ENCODE measurements at places on chromosomes 1 and 21.

DNA sequence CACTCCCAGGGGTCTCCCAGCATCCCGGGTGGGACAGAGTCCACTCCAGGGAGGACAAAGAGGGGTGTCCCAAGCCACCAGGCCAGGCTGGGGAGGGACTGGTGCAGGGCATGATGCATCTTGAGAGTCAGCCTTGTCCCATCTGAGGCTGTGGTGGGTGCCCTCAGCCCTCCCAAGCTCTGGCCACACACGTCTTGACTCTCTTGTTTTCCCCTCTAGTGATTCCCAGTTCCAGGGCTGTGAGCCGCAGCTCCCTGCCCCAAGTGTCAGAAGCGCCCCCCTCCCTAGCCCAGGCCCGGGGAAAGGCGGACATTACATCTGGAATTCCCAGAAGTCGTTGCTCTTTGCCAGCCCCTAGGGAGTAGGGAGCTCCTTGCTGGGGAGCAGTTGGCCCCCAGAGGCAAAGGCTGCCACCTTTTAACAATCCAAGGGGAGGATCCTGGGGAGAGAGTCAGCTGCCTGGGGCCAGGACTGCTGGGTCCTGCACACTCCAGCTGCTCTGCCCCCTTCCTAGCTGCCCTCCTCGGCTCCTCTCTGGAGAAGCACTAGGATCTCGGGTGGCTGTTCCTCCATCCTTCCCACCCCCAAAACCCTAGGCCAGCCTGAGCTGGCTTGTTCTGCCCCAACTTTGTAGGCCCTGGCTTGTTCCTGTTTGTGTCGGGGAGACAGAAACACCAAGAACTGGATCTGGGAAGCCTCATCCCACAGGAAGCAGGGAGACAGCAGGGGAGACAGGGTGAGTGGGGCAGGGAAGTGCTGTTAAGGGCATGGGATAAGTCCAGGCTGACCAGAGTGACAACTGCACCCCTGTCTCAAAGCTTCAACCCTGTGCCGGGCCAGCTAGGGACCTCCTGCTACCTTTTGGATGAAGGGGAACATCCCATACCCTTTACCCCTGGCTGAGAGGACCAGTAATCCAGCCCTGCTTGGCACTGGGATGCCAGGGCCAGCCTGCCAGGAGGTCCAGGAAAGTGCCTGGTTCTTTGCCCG lies 3.2 kb upstream of the PTPN7 start:
- peaks cover 7% of the 10 kb centered on the region for H3K4me1 ChIP-seq
- DNase-seq = no peak
- H3K27me3 ChIP-seq = no peaks in the 10 kb centered on the region
- no peak overlapping the region for H3K27ac ChIP-seq
- H3K4me3 ChIP-seq = no peak overlapping the region
- H3K36me3 ChIP-seq = no peaks in the 10 kb centered on the region

DNA sequence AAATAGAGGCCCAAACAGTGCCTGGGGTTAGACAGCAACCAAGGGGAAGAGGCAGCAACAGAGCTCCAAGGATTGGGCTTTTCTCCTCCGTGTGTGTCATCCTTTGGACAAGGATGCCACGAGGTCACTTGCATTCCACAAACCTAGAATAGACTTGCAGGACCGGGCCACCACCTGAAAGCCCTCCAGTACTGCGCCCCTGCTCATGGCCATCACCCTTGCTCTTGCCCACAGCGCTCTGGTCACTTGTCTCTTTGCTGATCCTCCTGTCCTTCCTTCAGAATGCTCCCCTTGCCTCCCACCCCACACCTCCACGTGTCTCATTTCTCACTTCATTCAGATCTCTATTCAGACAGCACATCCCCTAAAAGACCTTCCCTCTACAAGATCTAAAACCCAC lies 247.4 kb downstream of the MATN1 start:
- no peak overlapping the region for H3K4me3 ChIP-seq
- H3K36me3 ChIP-seq = no peaks in the 10 kb centered on the region
- no peaks in the 10 kb centered on the region for H3K4me1 ChIP-seq
- DNase-seq = no peak
- H3K27me3 ChIP-seq = no peaks in the 10 kb centered on the region
- no peak overlapping the region for H3K27ac ChIP-seq

DNA sequence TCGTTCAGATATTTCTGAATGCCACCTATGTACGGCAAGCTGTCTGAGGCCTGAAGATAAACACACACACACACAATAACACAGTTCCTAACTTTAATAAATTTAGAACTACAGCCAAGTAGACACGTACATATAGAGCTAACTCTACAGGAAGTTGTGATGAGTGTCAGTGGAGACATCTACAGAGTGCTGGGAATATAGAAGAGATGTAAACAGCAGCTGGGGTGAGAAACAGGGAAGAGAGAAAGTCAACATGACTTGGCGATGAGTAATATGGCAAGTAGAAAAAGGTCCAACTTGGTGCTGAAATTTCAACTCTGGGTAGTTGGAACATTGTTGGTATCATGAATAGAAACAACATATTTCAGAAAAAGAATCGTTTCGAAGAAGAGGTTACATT lies 206.5 kb downstream of the ZP4 start:
- no peak overlapping the region for H3K4me3 ChIP-seq
- no peak overlapping the region for H3K27ac ChIP-seq
- H3K4me1 ChIP-seq = peaks cover 3% of the 10 kb centered on the region
- H3K36me3 ChIP-seq = no peaks in the 10 kb centered on the region

DNA sequence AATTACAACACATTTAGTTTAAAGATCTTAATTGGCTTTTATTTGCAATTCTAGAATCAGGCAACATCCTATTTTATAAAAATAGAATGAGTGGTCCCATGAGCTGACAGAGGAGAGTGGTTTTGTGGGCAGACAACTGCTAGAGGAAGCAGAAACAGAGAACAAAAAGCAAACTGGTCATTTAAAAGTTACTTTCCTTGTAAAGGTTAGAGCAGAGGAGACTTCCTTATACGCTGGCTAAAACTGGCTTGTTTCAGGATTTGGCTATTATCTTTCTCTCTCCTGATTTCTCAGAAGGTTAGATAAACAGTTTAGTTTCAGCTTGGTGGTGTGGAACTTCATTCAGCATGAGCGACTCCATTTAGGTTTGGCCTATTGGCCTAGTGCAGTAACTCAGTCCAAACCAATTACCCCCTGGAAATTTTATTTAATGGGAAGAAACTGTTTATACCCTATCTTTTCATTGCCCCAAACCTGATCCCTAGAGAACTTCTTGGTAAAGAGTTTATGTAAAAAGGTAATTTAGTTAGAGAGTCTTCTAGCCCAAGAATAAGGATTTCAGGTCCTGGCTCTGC lies 32.2 kb upstream of the IL20 start:
- no peaks in the 10 kb centered on the region for H3K36me3 ChIP-seq
- no peaks in the 10 kb centered on the region for H3K4me1 ChIP-seq
- peaks cover 13% of the 10 kb centered on the region for H3K27me3 ChIP-seq

GRCh38 chr1:58436615-58437297 lies 109.8 kb downstream of the OMA1 start:
- no peak overlapping the region for H3K4me3 ChIP-seq

DNA sequence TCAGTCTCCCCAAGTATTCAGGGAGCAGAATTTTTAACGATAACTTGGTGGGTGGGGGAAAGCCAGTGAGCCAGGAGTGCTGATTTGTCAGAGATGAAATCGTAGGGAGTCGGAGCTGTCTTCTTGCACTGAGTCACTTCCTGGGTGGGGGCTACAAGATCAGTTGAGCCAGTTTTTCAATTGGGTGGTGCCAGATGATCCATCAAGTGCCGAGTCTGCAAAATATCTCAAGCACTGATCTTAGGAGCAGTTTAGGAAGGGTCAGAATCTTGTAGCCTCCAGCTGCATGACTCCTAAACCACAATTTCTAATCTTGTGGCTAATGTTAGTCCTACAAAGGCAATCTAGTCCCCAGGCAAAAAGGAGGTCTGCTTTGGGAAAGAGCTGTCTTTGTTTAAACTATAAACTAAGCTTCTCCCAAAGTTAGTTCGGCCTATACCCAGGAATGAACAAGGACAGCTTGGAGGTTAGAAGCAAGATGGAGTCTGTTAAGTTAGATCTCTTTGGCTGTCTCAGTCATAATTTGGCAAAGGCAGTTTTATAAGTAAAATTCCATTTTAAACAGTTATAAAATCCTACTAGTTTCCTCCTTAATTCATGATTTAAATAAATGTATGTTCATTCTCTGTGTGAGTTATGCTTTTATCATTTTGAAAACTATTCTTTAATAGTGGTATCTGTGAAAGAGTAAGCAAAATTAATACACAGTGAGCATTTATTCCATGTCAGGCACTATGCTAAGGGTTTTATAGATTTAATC lies 51.7 kb downstream of the SLC16A1 start:
- peak; percentile 82 for DNase-seq
- no peak overlapping the region for H3K27ac ChIP-seq
- H3K27me3 ChIP-seq = no peaks in the 10 kb centered on the region
- H3K36me3 ChIP-seq = no peaks in the 10 kb centered on the region

DNA sequence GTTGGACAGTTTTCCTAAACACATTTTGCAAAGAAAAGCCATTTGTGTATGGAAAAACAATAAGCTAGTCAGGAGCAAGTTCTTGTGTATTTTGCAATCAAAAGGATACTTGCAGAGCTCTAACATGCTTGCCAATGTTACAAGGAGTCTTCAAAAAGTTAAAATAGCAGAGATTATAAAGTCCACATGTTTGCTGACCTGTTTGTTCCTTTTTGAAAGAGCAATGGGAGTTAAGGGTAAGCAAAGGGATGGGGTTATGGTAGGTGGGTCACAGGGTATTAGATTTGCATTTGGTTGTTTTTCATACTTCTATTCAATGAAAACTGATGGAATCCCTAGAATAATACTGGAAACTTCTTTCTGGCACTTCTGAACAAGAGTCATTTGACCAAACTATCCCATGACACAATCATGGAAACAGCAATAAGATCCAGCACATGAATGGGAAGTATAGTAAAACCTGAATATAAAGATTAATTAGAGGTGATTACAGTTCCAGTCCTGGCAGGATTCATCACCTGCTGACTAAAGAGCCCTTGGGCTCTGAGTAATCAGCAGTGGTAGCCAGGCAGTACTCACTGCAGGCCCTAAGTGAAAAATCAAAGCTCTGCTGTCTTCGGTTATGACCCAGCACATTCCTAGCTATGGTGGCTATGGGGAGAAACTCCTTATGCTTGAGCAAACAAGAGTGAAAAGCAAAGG lies 27.1 kb upstream of the ZC3H11B start:
- no peaks in the 10 kb centered on the region for H3K36me3 ChIP-seq
- H3K4me3 ChIP-seq = no peak overlapping the region
- H3K27ac ChIP-seq = no peak overlapping the region
- H3K4me1 ChIP-seq = no peaks in the 10 kb centered on the region

GRCh38 chr1:195664628-195665027 lies 943.6 kb downstream of the KCNT2 start:
- no peaks in the 10 kb centered on the region for H3K36me3 ChIP-seq
- no peaks in the 10 kb centered on the region for H3K4me1 ChIP-seq
- peak; percentile 46 for DNase-seq
- H3K27me3 ChIP-seq = no peaks in the 10 kb centered on the region
- no peak overlapping the region for H3K4me3 ChIP-seq
- H3K27ac ChIP-seq = no peak overlapping the region

- no peak for DNase-seq
- peaks cover 11% of the 10 kb centered on the region for H3K4me1 ChIP-seq
- H3K4me3 ChIP-seq = peak overlapping the region; percentile 8
- peaks cover 15% of the 10 kb centered on the region for H3K27me3 ChIP-seq
- no peaks in the 10 kb centered on the region for H3K36me3 ChIP-seq
Observed at GRCh38 chr1:114345930-114346479, 165.0 kb downstream of the TRIM33 start.

GRCh38 chr1:172938681-172939080 lies 112.1 kb downstream of the TNFSF18 start:
- no peaks in the 10 kb centered on the region for H3K36me3 ChIP-seq
- no peak overlapping the region for H3K27ac ChIP-seq
- no peak overlapping the region for H3K4me3 ChIP-seq
- peak; percentile 75 for DNase-seq
- peaks cover 9% of the 10 kb centered on the region for H3K4me1 ChIP-seq

DNA sequence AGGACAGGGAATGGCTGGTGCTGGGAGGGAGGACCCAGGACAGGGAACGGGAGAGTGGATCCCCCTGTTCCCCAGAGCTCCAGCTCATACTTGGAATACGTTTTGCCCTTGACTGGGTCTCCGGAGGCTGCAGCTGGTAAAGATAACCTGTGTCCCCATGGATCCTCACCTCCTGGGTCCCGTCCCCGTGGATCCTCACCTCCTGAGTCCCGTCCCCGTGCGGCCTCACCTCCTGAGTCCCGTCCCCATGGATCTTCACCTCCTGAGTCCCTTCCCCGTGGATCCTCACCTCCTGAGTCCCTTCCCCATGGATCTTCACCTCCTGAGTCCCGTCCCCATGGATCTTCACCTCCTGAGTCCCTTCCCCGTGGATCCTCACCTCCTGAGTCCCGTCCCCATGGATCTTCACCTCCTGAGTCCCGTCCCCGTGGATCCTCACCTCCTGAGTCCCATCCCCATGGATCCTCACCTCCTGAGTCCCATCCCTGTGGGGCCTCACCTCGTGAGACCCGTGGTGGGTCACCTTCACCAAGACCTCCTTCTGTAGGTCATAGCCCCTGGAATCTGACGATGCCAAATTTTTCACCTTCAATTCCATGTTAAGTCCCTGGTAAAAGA lies 61.4 kb downstream of the SCCPDH start:
- H3K4me3 ChIP-seq = peak overlapping the region; percentile 69
- DNase-seq = no peak
- no peaks in the 10 kb centered on the region for H3K27me3 ChIP-seq

DNA sequence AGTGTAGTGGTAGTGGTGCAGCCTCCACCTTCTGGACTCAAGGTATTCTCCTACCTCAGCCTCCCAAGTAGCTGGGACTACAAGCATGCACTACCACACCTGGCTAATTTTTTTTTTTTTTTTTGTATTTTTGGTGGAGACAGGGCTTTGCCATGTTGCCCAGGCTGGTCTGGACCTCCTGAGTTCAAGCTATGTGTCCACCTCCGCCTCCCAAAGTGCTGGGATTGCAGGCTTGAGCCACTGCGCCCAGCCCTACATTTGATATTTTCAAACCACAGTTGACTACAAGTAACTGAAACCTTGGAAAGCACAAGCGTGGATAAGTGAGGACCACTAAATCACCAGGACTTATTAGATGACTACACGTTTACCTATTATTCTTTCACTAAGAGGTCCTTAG lies 10.0 kb upstream of the PDPN start:
- no peaks in the 10 kb centered on the region for H3K36me3 ChIP-seq
- no peak overlapping the region for H3K4me3 ChIP-seq
- no peaks in the 10 kb centered on the region for H3K4me1 ChIP-seq
- H3K27me3 ChIP-seq = no peaks in the 10 kb centered on the region
- DNase-seq = no peak

DNA sequence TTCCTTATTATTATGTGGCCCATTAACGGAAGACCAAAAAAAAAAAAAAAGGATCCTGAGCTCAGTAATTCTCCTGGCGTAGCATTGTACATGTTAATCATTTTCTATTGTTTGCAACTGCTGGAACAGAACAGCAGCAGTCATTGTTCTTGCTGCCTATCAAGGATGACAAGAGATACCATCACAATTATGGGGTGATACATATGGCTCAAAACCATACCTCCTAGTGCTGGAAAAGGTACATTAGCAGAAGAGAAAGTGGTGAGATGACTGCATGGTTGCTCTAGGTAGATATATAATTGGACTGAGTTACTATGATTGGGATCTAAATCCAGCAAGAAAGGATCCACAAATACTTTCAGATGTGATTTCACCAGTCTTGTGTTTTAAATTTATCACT lies 13.3 kb upstream of the TLR5 start:
- DNase-seq = no peak
- H3K4me1 ChIP-seq = peaks cover 2% of the 10 kb centered on the region
- no peak overlapping the region for H3K4me3 ChIP-seq
- H3K27me3 ChIP-seq = peaks cover 20% of the 10 kb centered on the region
- H3K36me3 ChIP-seq = no peaks in the 10 kb centered on the region
- no peak overlapping the region for H3K27ac ChIP-seq

- no peak overlapping the region for H3K27ac ChIP-seq
- H3K27me3 ChIP-seq = no peaks in the 10 kb centered on the region
- no peak for DNase-seq
- no peak overlapping the region for H3K4me3 ChIP-seq
- no peaks in the 10 kb centered on the region for H3K4me1 ChIP-seq
Observed at GRCh38 chr1:107003972-107004371, 52.5 kb upstream of the PRMT6 start.

Data from mesenchymal stem cell (in vitro differentiated cells and primary cell).